ENCODE measurements at places on chromosomes 7 and 10. TPM values are rescaled to one million over a fixed set of nuclear protein-coding genes. Genes with fewer than 3 reads are reported as not detected.

Gene UFSP1
- 7.9 TPM for total RNA-seq

Gene PPP1R9A
- total RNA-seq, result 22.4 TPM

GRCh38 chr7:11592699-11593098 lies 239.3 kb downstream of the THSD7A start:
- DNase-seq, result no peak

DNA sequence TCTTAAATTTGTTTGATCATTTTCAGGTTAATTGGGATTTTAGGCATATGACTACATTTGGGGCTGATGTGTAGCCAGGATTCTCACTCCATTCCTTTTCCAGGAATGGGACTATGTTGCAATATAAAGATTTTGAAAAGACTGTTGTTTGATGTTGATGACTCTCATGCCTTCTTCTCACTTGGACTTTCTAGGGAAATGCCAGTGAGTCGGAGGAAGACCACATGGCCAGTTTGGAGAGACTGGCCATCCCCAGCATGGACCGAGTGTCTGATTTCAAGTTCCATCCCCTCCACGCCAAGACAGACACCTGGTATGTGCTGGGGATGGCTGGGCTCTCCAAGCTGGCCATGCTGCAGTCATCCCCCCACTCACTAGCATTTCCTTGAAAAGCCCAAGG lies 5.5 kb downstream of the IGFBP3 start:
- no peak for DNase-seq

DNA sequence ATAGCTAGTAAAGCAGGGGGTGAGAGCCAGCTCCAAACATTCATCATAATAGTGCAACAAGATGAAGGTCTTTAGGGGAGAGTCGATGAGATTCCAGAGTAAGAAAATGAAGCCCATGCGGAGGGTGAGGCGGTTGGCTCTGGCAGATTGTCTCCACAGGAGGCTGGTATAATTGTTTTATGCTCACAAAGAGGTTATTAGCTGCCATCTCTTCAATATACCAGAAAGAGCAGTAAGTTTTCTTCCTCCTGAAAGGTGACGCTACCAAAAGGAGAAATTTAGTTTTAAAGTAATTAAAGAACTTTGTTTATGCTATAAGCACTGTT lies 59.2 kb upstream of the KCNIP2 start:
- no peak for DNase-seq

Data from esophagus muscularis mucosa (tissue), 4 donors.